ENCODE measurements at places on chromosomes 11 and 22.

DNA sequence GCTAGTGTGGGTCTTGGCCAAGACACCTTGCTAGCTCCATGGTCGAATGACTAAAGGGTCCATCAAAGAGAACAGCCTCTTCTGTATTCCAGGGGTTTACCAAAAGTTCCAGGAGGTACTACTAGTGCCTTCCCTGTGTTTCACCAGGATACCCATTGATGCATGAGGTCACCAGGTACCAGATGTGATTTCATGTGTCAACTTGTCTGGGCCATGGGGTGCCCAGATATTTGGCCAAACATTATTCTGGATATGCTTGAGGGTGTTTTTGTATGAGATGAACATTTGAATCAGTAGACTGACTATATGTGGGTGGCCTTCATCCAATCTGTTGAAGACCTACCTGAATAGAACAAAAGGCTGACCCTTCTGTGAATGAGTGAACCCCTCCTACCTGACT is 92.8 kb downstream of the GALNT18 start:
- no peak for DNase-seq

DNA sequence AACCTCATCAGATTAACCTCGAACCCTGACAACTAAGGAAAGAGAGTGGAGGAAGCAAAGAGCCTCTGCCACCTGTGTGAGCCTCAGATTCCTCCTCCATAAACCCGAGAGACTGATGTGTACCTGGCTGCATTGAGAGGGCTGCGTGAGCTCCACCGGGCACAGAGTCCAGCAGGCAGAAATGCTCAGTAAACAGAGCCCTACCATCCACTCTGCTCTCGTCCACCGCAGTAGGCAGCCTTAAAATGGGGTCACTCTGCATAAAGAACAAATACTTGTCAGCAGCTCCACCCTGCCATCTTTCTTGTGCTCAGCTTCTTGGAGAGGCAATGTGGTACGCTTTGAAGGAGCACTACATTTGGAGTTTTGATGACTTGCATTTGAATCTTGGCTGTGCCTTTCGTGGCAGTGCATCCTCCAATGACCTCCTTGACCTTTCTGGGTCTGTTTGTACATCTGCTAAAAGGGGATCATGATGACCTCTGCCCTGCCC is 43.0 kb upstream of the CD5 start:
- no peak for DNase-seq

- no peak for DNase-seq
Observed at GRCh38 chr11:34314936-34315335, 42.9 kb downstream of the ABTB2 start.

GRCh38 chr11:72996959-72997358 is 145.2 kb downstream of the FCHSD2 start:
- no peak for DNase-seq

DNA sequence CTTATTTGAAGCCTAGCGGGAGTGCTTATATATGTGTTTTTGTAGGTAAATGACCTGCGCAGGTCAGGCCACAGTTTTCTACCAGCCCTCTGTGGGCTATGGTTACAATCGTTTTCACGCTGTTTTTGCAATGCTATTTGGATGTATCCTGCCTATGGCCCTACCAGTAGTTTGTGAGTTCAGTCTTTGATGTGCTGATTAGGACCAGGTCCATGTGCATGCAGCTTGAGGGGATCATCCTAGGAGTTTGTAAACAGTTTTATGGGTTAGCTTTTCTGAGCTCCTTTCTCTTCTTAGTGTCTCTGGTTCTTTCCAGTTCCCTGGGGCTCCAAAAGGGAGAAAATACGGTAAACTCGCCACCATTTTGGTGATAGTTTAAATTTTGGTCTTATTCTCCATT is 142.5 kb downstream of the LDLRAD3 start:
- DNase-seq = no peak

DNA sequence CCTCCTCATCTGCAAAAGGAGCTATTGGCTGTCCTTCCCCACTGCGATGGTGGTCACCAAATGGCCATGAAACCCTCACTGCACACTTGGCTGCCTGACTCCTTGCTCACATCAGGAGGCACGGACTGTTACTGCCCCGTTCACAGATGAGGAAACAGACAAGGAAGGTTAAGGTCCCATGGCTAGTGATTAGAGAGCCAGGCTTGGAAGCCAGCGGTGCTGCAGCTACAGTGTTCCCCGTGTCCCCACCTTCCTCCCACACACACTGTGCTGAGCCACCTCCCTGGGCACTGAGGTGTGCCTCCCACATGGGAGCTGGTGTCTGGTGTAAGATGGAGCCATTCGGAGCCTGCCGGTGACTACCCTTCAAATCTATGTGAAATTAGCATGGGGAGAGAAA is 2.6 kb downstream of the ARHGAP8 start:
- no peak for DNase-seq

DNA sequence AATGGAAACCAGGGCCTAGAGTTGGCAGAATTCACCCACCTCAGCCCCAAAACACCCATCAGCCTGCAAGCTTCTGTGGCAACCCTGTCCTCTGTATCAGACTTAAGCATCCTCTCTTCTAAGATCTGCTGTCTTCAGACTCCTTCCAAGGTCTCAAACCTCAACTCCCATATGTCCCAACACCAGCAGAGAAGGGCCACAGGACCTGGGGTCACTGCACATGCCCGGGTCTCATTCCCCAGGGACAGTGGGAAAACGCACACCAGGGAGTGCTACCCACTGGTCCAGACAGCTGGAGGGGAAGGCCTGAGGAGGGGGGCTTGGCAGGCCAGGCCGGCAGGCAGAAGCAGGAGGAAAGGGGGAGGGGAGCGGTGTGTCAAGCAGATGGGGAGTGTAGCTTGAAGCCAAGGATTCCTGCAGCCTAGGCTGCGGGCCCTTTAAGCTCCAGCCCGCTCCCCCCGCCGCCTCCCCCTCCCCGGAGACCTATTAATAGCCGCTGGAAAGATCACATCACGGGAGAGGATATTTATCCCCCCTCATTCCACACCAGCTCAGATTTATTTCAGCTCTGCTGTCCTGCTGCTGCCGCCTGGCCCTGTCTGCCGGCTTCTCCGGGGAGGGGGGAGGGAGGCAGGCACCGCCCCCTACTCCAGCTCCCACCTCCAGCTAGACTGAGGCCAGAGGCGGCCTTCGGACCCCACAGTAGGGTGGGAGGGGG is 16.7 kb downstream of the BCL9L start:
- DNase-seq = no peak

DNA sequence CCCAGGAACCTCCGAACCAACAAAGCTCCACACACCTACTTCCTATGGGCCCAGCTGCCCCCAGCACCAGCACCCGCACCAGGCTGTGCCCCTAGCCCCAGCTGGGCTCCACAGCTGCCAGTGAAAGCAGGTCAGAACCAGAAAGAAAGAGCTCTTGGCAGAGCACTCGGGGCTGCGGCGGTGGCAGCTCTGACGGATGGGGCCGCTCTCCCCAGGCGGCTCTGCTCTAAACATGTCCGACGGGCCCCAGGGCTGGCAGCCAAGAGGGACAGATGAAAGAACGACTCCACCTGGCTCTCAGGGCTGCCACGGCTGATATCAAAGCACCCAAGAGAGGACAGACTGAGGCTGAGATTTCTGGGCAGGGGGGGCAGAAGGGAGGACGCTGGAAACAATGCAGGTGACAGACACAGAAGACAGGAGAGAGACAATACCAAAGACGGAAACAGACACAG is 25.7 kb downstream of the LRFN4 start:
- no peak for DNase-seq

GRCh38 chr11:12567746-12568460 is 106.3 kb upstream of the TEAD1 start:
- no peak for DNase-seq

DNA sequence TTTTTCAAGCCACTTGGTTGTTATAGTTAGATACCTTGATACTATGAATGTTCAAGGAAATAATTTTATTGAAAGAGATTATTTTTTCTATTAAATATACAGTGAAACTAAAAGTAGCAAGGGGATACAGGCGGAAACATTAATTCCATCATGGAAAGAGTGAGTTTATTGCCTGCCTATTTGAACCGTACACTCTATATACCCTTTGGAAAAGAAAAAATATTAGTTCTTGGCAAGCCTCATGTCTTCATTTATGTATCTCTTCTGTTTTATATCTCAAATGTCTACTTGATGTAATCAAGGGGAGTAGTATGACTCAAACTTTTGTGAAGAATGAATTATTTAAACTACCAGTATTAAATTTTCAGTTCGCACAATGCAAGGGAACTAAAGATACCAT is 54.0 kb downstream of the GAS2 start:
- DNase-seq = no peak

GRCh38 chr11:76802151-76802550 is 19.0 kb downstream of the TSKU start:
- no peak for DNase-seq

DNA sequence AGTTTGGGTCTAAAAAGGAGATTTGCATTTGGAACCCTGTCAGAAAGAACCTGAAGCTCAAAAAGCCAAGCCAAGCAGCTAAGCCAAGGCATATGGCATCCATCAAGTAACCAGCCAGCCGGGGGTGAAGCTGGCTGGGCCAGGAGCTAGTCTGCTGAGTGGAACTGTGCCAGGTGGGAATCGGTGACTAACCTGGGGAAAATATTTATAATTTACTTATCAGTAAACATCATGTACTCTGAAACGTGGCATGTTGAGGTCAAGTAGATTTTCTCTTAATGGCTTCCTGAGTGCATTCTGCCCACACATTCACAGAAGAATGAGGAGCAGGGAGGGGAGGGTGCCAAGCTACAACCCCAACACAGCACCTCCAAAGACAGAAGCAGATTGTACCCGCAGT is 70.5 kb upstream of the SESN3 start:
- no peak for DNase-seq

- DNase-seq = no peak
Observed at GRCh38 chr11:3132831-3133260, 32.3 kb downstream of the OSBPL5 start.

DNA sequence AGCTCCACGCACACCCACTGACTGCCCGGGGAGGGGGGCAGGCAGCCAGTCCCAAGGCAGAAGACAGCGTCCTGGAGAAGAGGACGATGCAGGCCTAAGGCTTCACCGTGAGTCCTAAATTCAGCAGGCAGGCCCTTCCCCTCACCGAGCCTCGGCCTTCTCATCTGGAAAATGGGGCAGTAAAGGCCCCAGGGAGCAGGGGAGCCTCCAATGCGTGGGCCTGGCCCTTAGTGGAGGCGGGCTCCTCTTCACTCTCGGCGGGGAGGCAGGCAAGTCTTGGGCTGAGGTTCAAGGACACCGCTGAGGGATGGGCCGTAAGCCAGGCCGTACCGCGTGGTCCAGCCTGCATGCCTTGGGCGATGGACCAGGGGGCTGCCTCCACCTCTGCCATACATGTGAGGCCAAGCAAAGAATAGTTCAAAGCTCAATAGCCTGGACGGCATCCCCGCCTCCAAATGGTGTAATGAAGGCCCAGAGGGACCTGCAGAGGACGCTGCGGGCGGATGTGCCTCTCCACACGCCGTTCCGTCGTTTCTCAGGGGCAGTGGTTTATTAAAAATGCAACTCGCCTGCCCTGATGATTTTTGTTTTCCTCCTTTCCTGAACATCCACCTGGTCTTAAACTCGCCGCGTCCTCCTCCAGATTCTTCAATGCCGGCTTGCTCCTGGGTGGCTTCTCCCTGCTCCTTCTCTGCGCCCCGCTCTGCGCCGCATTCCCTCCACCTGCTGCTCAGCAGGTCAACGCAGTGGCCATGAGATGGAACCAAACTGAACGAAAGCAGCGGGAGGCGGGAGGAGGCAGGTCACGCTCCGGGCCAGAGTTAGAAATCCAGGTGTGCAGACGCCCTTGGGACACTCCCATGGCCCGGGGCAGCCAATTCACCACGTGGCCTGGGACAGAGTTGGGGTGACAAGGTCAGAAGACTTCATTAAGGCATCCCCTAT is 627.8 kb downstream of the TBC1D22A start:
- DNase-seq = no peak

- no peak for DNase-seq
Observed at GRCh38 chr22:17300926-17301325, 68.3 kb upstream of the CECR2 start.

GRCh38 chr11:101860696-101861427 is 53.9 kb upstream of the CEP126 start:
- DNase-seq = peak; percentile 15

- DNase-seq = no peak
Observed at GRCh38 chr11:58289266-58289665, 21.2 kb upstream of the OR10W1 start.
